ENCODE measurements at places on chromosomes 2 and 18. TPM values are rescaled to one million over a fixed set of nuclear protein-coding genes. Genes with fewer than 3 reads are reported as not detected.

Gene CYTIP
- 0.09 TPM for total RNA-seq

Gene MPHOSPH10
- total RNA-seq, result 42.1 TPM

Gene DNER
- total RNA-seq, result 1.1 TPM

Gene CGREF1
- total RNA-seq, result 2.1 TPM

- DNase-seq, result no peak
Measured at GRCh38 chr2:199019898-199020507, 437.7 kb downstream of the SATB2 start.

DNA sequence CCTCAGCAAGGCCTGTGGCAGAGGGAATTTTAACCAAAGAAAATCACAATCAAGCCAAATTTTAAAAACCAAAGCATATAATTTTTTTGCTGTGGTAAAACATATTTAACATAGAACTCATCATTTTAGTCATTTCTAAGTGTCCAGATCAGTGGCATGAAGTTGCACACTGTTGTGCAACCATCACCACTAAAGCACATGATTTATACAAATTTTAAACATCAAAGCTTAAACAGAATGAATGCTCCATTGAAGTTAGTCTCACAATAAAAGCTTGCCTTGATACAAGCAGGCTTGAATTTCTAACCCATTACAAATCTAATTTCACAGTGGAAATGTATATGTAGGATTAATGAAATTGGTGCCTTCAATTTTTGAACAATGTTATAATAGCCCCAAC is 31.2 kb downstream of the FTCDNL1 start:
- DNase-seq, result no peak

- DNase-seq, result no peak
Measured at GRCh38 chr2:167140767-167141166, 252.5 kb downstream of the XIRP2 start.

Gene NBAS
- 29.7 TPM for total RNA-seq

DNA sequence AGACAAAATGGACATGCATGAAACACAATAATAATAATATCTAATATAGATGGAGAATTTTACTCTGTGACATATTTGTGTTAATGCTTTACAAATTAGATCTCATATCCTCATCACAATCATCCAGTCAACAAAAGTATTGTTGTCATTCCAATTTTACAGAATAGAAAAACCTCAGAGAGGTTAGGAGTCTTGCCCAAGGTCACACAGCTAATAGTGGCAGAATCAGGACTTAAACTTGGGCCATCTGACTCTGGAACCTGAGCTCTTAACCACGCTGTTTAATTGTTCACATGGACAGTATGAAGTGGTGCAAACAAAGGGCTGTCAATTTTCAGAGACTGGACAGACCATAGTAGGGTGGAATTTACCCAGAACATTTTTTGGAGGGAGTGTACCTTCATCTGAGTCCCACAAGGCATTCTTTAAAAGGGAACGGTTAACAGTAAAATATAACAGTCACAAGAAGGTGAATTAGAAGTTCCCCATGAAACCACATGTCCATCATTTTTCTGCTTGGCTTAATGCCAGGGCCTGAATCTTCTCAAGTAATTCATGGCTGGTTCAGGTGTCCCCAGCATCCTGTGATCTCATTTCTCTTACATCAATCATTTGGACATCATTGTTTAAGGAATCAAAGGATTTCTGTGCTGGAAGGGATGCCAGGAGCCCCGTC is 35.4 kb upstream of the CCDC93 start:
- DNase-seq, result no peak

GRCh38 chr2:47497843-47498460 is 95.0 kb downstream of the MSH2 start:
- no peak for DNase-seq

DNA sequence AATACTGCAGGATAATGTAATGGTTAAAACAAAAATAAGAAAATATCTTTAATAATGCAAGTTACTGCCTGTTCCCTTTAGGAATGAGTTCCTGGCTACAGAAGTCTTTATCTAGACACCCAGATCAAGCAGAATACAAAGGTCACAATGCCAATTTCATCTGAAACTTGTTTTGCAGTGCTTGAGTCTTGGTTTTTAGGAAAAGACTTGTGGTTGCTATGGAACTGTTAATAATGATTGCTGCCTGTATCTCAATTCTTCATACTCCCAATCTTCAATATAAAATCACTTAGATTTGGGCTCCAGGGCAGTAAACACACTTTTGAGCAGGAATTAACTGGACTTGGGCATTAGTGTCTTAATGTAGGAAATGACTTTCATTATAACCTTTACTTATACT is 14.2 kb downstream of the CAVIN2 start:
- no peak for DNase-seq

GRCh38 chr2:65062843-65063825 is 6.9 kb downstream of the CEP68 start:
- no peak for DNase-seq

Gene PASK
- 66.1 TPM for total RNA-seq

DNA sequence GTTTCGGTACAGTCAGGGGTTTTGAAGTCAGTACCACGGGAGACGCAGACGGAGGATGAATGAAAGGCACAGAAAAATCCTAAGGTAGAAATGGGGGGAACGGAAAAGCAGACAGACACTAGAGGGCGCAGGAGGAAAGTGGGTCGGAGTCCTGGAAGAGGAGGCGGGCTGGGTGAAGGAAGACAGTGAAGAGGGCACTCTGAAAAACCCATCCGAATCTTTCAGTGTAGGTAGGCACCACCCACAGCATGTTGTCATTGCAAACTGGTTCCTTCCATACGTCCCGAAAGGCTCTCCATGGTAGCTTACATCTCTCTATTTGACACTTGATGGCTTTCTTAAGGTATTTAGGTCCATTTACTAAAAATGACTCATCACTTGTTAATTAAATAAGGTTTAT is 18.5 kb upstream of the ZNF236 start:
- peak; percentile 79 for DNase-seq

DNA sequence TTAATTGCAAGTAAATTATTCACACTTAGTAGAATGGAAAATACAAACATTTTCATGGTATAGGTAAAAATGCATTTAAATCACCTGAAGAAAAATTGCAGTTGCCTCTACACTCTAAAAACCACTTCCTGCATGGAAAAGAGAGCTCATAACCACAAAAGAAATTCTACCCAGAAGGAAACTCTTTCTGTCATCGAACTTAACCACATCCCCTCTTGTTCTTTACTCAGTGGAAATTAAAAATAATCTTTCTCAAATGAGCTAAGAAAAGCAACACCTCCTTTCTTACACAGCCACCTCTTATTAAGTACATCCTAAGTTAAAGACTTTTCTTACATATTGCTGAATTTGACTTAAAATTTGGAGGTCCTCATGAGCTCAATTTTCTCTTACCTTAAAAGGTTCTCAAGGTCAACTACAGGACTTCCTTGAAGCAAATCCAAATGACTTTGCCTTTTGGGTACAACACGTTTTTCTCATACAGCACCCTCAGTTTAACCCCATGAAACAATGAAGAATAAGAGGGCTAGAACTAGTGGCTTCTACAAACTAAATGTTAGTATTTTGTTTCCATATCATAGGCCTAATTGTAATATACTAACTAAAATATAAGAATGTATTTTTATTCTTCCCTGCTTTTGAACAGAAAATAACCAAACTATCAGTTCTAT is 109.1 kb upstream of the CRIM1 start:
- DNase-seq, result no peak

GRCh38 chr2:99562516-99562915 is 72.7 kb upstream of the REV1 start:
- no peak for DNase-seq

DNA sequence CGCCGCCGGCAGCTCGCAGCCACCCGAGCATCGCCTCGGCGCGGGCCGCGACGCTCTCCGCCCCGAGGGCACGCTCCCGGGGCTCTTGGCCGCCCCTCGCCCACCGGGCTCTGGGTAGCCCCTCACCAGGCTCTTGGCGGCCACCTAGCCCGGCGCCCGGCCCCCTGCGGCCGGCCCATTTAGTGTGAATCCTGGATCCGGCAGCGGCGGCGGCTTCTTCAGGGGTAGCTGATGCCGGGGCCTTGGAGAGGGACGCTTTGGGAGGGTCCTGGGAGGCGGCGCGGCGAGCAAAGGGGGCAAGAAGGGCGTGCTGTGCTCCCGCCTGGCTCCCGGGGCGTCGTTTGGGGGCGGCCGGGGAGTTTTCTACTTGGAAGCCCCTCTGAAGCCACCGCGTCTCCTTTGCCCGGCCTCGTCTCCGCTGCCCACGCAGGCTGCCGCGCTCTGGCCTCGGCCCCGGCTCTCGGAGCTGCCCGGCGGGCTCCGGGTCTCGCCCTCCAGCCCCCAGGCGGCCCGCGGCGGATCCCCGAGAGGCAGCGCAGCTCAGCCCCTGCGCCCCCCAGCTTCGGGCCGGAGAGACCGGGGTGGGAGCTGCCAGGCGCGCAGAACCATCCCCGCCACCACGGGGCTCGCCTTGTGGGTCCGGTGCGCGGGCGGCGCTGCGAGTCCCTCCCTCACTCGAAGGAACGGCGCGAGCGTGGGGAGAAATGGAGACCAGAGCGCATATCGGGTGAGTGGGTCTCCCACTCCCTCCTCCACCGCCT is 509 bp downstream of the PIEZO2 start:
- DNase-seq, result peak; percentile 36

- no peak for DNase-seq
Measured at GRCh38 chr2:82224301-82224940, 1919.9 kb upstream of the LRRTM1 start.

DNA sequence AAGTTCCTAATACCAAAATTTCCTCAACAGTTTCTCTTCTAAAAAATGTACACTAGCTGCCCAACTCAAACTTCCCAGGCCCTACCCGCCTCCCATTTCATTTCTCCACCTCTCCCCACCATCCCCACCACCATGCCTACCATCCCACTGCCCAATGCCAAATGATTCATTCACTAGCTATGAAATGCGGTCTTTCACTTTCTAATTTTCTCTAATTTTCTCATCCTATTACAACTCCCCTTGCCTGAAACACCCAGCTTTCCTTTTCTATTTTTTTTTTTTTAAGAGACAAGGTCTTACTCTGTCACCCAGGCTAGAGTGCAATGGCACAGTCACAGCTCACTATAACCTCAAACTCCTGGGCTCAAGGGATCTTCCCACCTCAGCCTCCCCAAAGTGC is 38.4 kb downstream of the KIDINS220 start:
- no peak for DNase-seq

GRCh38 chr18:23588836-23589560 is 2.7 kb upstream of the NPC1 start:
- peak; percentile 41 for DNase-seq

- no peak for DNase-seq
Measured at GRCh38 chr18:11987527-11987926, 6.2 kb downstream of the IMPA2 start.

Data from H9 (cell line).